ENCODE measurements at places on chromosomes 5 and 9.
A peak's percentile ranks its signal among the peaks of the same experiment; 100 is the strongest.

DNA sequence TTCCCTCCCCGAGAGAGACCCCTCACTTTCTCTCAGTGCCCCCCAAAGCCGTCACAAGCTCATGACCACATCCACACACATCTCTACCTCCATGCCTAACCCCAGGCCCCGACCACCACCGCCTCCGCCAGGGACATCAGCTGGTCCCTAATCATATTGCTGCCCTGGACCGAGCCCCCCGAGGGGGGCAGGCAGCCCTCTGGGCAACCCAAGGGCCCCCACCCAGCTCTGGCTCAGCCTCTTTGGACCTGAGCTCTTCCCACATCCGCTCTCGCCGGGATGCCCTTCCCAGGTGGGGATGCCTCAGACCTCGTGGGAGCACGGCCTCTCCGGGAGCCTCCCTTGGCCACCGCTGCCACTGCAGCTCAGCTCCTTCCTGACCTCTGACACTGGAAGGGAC is 18.5 kb downstream of the LHX3 start:
- DNase-seq = no peak

DNA sequence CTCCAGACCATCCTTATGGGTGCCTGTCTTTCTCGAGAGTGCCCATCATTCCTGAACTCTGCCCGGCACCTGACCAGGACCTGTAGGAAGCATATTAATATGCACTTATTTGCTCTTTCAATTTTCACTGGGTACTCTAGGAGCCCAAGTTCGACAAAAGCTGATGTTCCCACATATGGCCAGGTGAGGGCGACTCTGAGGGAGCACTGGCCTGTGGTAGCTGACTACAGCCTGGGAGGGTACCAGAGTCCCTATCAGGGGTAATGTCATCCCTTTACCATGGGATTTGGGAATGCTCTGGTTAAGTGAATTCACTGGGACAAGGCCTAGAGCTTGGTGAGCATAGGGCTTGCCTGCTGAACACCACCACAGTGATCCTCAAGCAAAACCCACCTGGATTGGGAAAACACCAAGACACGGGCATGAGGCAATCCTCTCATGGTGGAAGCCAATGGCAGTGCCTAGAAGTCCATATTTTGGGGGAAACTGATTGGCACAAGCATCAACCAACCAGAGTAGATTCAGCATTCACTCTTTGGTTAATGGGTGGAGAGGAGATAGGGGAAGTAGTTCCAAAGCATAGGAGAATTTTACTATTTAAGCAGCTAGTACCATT is 112.2 kb downstream of the MTX3 start:
- peak; percentile 39 for DNase-seq

DNA sequence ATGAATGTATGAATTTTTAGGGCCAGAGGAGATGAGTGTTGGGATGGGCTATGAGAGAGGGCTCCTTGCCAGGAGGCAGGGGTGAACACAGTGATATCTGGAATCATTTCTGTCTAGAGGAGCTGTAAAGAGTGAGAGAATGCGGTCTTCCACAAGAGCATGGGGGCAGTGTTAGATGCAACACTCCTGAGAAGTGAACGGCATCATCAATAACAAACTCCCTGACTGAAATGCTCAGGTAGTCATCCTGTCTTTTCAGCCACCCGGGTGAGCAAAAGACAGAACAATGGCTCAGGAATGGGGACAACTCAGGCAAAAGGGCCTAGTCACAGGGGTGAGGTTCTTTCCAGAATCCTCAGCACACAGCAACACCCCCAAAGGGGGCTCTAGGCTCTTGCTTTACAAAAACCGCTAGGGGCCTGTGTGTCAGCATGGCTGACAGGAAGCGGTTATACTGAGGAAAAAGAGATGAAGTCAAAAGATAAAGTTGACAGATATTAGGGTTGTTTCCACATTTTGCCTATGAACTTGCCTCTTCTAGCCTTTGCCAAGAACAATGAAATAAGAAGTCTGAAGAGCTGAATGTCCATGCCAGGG is 104.6 kb upstream of the LRRTM2 start:
- no peak for DNase-seq

- DNase-seq = no peak
Measured at GRCh38 chr5:28710360-28710759, 1672.0 kb upstream of the CDH9 start.

DNA sequence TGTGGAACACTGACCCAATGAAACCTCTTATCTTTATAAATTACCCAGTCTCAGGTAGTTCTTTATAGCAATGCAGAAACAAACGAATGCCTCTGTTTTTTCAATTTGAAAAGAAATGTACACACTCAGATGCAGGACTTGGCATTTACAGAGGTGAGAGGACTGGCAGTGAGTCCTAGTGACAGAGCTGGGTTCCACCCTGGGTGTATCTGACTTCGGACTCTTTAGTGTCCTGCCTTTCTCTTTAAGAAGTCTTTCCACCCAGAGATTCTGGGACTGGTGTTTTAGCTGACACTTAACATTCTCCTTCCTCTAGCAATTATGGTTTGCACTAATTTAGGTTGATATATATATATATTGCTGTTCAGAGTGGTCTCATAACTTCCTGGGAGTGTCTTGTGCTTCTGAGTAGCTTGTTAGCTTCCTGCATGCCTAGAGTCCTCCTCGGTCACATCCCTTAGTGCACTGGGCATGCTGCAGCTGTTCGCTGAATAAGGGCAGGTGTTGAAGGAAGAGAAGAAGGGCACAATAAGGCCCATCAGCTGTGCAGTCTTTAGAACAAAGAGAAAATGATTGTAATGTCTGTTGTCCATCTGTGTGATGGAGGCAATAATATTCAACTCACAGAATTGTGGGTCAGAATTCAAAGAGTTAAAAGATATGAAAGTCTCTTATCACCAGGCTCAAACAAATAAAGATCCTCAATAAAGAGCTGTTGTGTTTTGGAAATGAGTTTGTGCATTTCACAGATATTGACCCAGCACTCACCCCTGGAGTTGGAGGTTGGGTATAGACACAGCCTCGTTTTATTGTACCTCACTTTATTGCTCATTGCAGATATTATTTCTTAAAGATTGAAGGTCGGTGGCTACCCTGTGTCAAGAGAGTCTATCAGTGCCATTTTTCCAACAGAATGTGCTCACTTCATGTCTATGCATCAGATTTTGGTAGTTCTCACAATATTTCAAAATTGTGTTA is 187.1 kb downstream of the TRIM32 start:
- DNase-seq = no peak

- no peak for DNase-seq
Measured at GRCh38 chr5:55343107-55343506, 35.3 kb downstream of the MTREX start.

Measured in stimulated activated CD4-positive, alpha-beta T cell treated with anti-CD3 and anti-CD28 coated beads, Interleukin-4, amount 100 ng/mL, for 1 hour (primary cell).